ENCODE measurements at places on chromosomes 2 and 18.

GRCh38 chr18:77765468-77765867, 515.8 kb downstream of the GALR1 start:
- H3K36me3 ChIP-seq = no peaks in the 10 kb centered on the region
- no peaks in the 10 kb centered on the region for H3K27me3 ChIP-seq
- no peak overlapping the region for H3K27ac ChIP-seq
- DNase-seq = no peak
- no peak overlapping the region for H3K4me3 ChIP-seq
- H3K4me1 ChIP-seq = peaks cover 9% of the 10 kb centered on the region

GRCh38 chr2:30454571-30454970, 7.5 kb downstream of the LCLAT1 start:
- H3K36me3 ChIP-seq = no peaks in the 10 kb centered on the region
- H3K4me3 ChIP-seq = no peak overlapping the region
- no peak for DNase-seq
- H3K27ac ChIP-seq = no peak overlapping the region
- peaks cover 12% of the 10 kb centered on the region for H3K4me1 ChIP-seq

GRCh38 chr18:55998801-55999385, 410.9 kb upstream of the TCF4 start:
- no peak overlapping the region for H3K27ac ChIP-seq
- peaks cover 16% of the 10 kb centered on the region for H3K4me1 ChIP-seq
- no peak for DNase-seq
- no peaks in the 10 kb centered on the region for H3K27me3 ChIP-seq
- no peaks in the 10 kb centered on the region for H3K36me3 ChIP-seq

- H3K27me3 ChIP-seq = no peaks in the 10 kb centered on the region
- no peak overlapping the region for H3K4me3 ChIP-seq
- no peak for DNase-seq
- H3K4me1 ChIP-seq = no peaks in the 10 kb centered on the region
Observed at GRCh38 chr2:172361360-172361759, 66.0 kb upstream of the ITGA6 start.

GRCh38 chr2:192236136-192236535, 41.4 kb upstream of the TMEFF2 start:
- H3K4me1 ChIP-seq = no peaks in the 10 kb centered on the region
- H3K27ac ChIP-seq = no peak overlapping the region
- no peaks in the 10 kb centered on the region for H3K36me3 ChIP-seq
- no peak overlapping the region for H3K4me3 ChIP-seq
